ENCODE measurements at places on chromosomes 13 and 19.

DNA sequence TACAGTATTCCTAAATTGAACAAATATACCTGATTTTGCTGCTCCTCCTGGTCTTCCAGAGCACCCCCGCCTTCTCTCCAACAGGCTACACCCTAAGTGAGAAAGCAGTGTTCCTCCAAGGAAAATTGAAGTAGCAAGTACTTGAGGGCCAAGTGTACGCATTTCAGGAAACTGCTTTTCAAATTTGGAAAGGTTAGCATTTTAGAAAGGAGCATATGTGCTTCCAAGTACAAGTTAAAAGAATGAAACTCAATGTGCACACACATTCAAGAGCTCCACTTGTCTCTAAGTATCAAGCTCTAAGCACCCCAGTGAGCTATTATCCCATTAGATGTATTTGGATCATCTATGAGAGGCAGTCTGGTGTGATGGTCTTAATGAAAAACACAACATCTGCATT, 25.8 kb downstream of the LHFPL6 start:
- no peak for DNase-seq

DNA sequence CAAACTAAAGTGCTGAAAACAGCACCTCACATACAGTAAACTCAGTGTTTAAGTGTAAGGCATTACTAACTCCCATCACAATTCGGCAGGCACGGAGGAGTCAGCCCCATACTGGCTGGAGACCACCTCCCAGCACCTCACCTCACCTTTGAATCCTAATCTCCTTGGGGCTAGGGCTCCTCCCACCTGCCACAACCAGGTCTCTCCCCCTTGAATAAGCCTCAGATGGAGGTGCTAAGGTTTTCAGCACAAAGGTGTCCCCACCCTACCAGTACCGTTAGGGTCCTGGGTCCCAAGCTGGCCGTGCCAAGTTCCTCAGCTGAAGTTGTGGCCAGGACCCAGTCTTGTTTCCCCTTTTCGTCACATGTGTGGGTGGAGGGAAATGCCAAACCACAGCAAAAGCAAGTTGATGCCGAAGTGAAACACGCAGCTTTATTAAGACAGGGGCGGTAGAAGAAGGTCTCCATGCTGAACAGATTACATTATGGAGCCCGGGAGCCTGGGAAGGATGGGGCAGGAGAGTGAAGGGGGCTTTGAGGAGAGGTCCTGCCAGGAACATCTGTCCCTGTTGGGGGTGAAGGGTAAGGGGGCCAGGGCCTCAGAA, at the start of gene IGFLR1:
IGFLR1 (minus strand) TSS at position 332 of the 604 bp plus-strand sequence. CDS start 1,272 bp downstream, outside the sequence.
- no peak for DNase-seq

GRCh38 chr13:76019421-76020044, 383.4 kb downstream of the LMO7 start:
- peak; percentile 94 for DNase-seq

DNA sequence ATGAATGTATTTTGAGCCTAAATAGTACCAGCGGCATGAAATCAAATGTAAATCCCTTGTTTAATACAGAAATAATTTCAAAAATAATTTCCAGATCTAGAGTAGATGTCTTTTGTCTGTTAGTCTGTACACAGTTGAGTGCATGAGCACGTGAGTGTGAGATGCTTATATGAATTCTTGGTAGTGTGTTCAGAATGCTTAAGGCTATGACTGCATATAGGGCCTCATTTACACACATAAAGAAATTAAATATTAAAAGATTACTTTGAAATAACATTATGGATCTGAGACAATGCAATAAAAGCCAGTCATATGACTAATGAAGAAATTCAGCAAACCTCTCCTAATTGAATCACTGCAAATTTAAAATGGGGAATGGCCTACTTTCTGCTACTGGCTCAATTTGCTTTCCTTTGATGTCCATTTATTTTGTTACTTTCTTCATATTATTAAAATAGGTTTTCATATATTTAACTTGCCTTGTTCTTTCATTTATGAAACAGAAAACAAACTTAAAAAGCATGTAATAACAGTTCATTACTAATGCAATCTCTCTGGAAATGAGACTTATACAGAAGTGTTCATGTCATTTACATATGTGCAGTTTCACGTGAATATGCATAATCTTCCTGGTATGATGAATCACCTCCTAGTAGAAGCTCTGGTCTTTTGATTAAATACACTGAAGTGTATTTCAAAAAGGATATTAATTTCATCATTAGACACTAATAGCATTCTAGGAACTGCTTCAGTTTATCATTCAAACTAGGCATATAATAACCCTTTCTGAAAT, 4.5 kb downstream of the AMER2 start:
- DNase-seq: no peak

DNA sequence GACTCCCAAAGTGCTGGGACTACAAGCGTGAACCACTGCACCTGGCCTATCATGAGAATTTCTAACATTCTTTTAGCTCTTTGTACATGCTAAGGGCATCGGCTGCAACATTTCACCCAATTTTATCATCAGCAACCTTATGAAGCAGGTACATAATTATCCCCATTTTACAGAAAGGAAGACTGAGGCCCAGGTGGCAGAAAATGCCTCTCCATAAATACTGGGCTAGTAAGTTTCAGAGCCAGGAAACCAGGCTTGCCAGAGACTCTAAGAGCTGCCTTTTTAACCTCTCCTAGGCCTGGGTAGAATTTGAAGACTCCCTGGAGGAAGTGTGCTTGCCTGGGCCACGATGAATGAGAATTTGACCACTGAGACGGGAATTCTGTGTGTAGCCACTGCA, 2.2 kb downstream of the ERCC2 start:
- DNase-seq: no peak

- no peak for DNase-seq
These were observed 46.6 kb upstream of the C19orf12 start for GRCh38 chr19:29761575-29762232.

DNA sequence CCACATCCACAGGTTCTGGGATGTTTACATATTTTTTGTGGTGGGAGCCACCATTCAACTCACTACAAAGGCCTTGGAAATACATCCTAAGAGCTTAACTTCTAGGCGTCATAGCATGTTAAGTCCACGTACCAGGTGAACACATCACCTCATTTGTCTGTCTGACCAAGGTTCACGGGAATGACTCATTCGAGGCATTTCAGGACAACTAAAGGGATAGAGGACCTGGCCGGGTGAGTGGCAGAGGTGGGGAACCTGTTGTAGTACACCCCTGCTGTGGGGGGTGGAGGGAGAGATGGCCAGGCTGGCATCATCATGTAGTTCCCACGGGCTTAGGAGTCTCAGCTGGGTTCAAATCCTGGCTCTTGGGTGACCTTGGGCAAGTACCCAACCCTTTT, 51.5 kb downstream of the BICRA start:
- DNase-seq: no peak

DNA sequence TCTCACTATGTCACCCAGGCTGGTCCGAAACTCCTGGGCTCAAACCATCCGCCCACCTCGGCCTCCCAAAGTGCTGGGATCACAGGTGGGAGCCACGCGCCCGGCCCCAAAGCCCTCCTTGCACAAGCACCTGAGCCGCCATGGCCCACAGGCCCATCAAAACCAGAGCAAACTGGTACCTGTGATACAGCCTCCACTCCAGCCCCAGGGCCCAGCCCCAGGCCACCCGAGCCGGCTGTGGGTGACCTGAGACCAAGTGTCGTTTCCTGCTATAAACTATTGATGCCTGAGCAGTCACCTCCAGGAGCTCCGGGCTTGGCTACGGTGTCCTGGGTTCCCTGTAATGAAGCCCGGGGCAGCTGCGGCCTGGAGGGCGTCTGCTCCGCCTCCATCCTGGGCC, 9.7 kb upstream of the PTBP1 start:
- DNase-seq: no peak

DNA sequence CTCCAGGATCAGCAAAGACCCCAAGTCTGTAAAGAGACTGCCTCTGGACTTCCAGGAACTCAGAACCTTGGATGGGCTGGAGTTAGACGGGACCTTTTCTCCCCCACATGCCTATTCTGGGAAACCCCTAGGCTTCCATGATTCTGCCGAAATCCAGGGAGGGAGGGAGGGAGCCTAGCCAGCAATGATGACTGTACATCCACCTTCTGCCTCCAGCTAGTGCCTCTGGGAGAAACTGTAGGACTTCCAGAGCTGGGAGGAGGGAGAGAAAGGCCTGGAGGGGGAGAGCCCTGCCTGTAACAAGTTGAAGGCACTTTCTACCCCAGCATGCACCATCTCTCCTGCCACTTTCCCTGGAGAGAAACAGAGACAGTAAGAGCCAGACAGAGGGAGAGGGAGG, 6.0 kb upstream of the HAS1 start:
- no peak for DNase-seq

GRCh38 chr19:30132343-30133075, 190.5 kb downstream of the URI1 start:
- DNase-seq: no peak

GRCh38 chr13:83121896-83122295, 760.4 kb downstream of the SLITRK1 start:
- DNase-seq: no peak

GRCh38 chr19:46381346-46381745, 32.0 kb downstream of the CCDC8 start:
- DNase-seq: no peak

GRCh38 chr13:61406275-61406674, 9.4 kb downstream of the PCDH20 start:
- no peak for DNase-seq

GRCh38 chr19:35002037-35002535, 2.0 kb downstream of the GRAMD1A start:
- no peak for DNase-seq

GRCh38 chr19:58477871-58478270, 1.7 kb downstream of the ZNF446 start:
- no peak for DNase-seq

GRCh38 chr19:37007587-37008220, 70.5 kb upstream of the ZNF420 start:
- DNase-seq: peak; percentile 2

GRCh38 chr13:29532821-29533220, 62.7 kb downstream of the SLC7A1 start:
- no peak for DNase-seq

Data from foreskin melanocyte (primary cell).